ENCODE measurements at places on chromosomes 7 and 10.
A peak's percentile ranks its signal among the peaks of the same experiment; 100 is the strongest.

GRCh38 chr10:112852306-112852705, 97.7 kb upstream of the TCF7L2 start:
- DNase-seq = no peak

GRCh38 chr7:111198255-111198654, 107.3 kb downstream of the LRRN3 start:
- DNase-seq = peak; percentile 4

- DNase-seq = no peak
Measured at GRCh38 chr7:157992511-157993160, 595.0 kb downstream of the PTPRN2 start.

DNA sequence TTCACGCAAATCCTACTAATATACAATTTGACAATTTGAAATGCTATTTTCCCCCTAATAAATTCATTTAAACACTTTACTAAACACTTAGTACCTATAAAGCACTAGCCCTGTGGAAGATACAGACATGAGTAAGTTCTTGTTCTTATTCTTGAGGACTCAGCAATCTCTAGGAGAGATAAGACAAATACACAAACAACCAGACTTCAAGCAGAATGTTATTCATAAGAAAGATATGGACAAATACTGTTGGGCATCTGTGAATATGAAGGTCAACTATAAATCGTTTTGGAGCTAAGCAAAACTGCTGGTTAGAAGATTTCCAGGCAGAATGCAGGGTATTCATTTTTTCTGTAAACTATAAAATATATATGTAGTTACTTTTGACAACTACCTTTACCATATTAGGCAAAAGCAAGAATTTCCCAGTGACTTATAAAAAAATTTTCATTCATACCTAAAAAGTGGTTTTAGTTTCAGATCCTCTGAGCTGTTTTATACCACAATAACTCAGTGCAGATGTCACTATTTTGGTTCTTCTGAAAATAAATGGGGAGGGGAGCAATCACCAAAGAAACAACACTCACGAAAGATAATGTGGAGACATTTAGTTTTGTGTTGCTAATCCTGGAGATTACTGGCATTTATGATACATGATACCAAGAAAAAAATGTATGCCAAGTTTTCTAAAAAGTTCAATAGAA, 3.8 kb downstream of the VPS41 start:
- no peak for DNase-seq

- DNase-seq = no peak
Measured at GRCh38 chr7:84110400-84110799, 84.2 kb downstream of the SEMA3A start.

- DNase-seq = no peak
Measured at GRCh38 chr7:103142494-103142893, 6.4 kb downstream of the NAPEPLD start.

DNA sequence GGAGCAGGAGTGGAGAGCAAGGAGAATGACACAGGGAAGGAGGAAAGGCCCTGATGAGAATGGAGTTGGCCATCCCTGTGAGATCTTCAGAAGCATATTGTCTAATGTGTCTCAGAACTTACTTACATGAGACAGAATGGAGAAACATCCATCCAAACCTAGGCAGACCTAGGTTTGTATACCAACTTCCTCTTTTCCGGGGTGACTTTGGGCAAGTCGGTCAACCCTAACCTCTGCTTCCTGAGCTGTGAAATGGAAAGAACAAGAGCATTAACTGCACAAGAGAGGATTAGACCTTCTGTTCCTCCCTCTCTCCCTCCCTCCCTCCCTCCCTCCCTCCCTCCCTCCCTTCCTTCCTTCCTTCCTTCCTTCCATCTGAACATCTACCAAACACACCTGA, 4.5 kb downstream of the GHRHR start:
- DNase-seq = no peak

- DNase-seq = no peak
Measured at GRCh38 chr10:13724484-13724883, 137.7 kb downstream of the PRPF18 start.

- no peak for DNase-seq
Measured at GRCh38 chr10:131722121-131722520, 178.7 kb upstream of the PPP2R2D start.
